GM04504 (cell line): ENCODE measurements at places on chromosomes 3 and 15.

- no peak for DNase-seq
Observed at GRCh38 chr3:169022457-169022856, 641.1 kb downstream of the MECOM start.

- no peak for DNase-seq
Observed at GRCh38 chr3:166957121-166957520, 423.0 kb downstream of the ZBBX start.

GRCh38 chr3:152039887-152040286 is 166.4 kb downstream of the SUCNR1 start:
- no peak for DNase-seq

GRCh38 chr3:9194509-9195184 is 54.8 kb downstream of the SRGAP3 start:
- DNase-seq = no peak

DNA sequence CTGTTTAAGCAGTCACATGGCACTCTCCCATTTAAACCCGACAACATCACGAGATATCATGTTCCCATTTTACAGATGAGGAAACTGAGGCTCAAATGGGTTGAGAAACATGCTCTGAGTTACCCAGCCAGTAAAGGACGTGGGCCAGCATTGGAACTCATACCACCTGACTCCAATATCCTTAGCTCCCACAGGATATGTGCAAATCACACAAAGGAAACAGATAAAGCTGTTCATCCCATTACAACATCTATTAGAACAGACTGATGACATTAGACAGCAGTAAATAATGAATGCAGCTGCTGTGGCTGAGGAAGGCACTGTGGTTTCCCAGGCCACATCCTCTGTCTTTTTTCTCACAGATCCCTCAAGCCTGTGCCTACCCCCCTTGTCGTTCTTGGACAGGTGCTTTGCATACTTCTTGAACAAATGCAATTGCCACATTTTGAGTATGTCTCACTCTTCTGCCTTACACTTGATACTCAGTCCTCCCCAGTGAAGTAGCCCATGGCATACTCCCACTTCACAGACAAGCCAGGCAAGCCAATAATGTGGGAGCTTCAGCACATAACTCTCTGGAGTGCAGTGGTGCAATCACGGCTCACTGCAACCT is 17.7 kb downstream of the FRMD4B start:
- no peak for DNase-seq

GRCh38 chr3:53023072-53023823 is 22.6 kb downstream of the SFMBT1 start:
- DNase-seq = no peak

DNA sequence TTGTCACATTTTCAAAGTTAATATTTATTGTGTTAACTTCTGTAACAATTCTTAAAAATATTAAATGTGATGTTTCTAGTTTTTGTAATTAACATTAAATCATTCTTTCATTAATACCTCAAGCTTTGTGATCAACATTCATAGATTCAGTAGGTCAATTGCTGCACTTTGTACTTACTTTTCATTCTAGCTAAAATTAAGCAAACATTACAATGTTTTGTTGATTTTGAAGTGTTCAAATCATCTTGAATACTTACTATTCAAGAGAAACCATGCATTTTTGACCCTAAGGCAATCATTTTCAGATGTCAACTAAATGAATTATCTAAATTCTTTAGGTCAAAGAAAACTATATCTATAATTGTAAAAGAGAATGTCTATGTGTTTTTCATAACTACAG is 933.1 kb downstream of the NAALADL2 start:
- DNase-seq = no peak

GRCh38 chr3:134804508-134805480 is 9.7 kb downstream of the EPHB1 start:
- DNase-seq = no peak

DNA sequence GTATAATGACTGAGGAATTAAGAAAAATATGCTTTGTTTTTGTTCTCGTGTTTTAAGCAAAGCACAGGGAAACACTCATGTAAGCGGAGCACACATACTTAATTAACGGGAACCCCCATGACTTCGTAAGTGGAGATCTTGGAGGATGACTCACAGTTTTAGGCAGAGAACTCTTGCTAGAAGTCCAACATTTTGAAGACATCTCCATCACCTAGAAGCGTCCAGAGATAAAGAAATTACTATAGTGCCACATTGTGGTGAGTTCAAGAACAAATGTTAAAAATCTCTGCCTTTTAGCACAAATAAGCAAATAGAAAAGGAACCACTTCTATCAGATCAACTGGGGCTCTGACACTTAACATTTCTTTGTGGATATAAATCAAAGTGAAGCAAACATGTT is 194.1 kb upstream of the ARHGEF26 start:
- DNase-seq = peak; percentile 32

- no peak for DNase-seq
Observed at GRCh38 chr15:23073890-23074646, 34.7 kb upstream of the TUBGCP5 start.

DNA sequence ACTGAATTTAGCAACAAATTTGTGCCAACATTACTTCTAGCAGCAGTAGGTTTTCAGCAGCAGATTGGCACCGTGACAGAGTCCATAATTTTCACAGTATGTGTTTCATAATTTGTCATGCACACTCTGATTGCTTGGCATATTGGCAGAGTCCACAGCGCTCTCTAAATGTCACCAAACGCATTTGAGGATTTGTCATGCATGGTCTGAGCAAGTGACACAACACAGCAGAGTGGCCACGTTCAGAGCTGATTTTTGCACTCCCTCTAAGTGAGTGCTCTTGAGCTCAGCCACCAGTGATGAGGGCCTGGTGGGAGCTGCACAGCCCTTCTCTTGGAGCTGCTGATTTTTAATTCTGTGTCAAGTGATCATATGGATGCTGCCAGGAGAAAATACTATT is 1270.8 kb downstream of the ROBO1 start:
- no peak for DNase-seq

GRCh38 chr3:60431599-60431958 is 819.7 kb downstream of the FHIT start:
- peak; percentile 16 for DNase-seq

GRCh38 chr3:53939086-53939582 is 47.5 kb upstream of the SELENOK start:
- no peak for DNase-seq

GRCh38 chr15:60651101-60651500 is 172.2 kb upstream of the ICE2 start:
- no peak for DNase-seq

DNA sequence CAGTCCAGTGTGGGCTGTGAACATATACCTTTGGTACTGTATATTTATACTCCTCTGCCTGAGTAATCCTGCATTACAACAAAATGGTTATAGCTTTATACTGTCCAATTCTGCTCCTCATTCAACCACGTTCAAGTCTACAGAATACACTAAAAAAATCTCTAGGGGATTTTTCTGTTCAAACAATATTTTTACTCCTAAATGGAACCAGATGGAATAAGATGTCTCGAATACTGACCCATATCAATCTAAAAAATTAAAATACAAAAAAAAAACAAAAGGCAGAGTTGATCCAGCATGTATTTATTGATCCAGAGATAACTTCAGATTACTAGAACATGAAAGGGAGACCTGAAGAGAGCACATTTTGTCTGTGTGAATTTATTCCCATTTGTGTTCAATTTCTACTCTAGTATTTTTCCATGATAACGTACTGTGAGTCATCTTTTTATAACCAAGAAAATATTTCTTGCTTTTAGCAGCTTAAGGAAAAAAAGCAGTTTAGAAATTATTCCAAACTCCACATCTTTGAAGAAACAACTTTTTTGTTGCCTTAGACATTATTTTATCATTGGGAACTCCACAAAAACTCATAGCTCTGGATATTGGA is 910.7 kb downstream of the TBL1XR1 start:
- DNase-seq = no peak

- DNase-seq = no peak
Observed at GRCh38 chr3:74347563-74348268, 266.7 kb downstream of the CNTN3 start.

DNA sequence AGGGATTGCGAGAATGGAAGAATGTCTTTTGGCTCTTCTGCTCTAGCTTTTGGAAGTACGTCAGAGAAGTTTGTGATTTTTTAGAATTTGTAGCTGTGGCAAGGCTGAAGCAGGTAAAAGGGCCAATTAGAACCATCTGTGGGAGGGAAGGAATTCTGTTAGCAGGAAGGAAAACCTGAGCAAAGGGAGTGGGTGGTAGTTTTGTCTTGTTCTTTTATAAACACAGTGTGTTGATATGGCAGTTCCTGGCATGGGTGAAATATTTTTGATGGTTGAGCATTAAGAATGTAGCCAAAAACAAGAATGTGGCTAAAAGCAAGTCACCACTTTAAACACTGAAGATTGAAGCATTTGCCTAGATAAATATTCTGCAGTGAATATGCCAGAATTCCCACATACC is 23.8 kb downstream of the DAG1 start:
- DNase-seq = no peak

DNA sequence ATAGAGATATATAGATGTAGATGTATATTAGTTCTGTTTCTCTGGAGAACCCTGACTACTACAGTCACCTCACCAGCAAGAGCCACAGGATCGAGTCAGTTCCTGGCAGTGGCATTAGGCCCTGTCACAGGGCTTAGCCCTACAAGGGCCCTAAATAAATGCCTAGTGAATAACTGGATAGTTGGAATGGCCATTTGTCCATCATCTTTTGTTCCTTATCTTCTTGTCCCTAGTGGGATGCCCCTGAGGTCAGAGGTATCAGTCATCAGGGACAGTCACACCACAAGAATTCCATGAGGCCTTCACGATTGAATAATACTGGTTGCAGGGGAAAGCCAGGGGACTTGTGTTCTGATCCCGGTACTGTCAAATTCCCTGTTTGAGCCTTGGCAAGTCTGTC is 204.9 kb upstream of the PPP2R3A start:
- no peak for DNase-seq

DNA sequence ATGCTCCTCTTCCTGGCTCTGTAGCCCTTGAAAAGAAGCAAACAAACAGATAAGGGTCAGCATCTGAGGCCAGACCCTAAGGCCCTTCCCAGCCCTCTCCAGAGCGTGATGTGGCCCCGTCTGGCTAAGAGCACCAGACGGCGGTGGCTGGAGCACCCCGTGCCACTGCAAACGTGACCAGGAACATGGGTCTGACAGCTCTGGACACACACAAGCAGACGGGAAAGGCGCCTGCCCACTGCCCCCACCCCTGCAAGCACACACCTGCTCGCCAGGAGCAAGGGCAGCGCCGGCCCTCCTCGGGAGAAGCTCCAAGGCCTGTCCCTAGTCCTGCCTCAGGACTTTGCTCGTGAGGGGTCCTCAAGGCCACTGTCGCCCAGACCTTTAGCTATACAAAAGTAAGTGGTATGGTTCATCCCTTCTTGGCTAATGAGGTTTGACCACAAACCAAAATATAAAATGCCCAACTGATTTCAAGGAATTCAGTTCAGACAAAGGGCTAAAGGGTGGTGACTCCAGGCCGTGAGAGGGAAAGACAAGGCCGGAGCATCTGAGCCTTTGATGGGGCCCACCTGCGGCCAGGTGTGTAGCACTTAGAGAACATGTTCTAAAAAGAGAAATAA is 90.4 kb downstream of the XXYLT1 start:
- no peak for DNase-seq

- DNase-seq = no peak
Observed at GRCh38 chr3:183779896-183780465, 45.4 kb downstream of the MAP6D1 start.

DNA sequence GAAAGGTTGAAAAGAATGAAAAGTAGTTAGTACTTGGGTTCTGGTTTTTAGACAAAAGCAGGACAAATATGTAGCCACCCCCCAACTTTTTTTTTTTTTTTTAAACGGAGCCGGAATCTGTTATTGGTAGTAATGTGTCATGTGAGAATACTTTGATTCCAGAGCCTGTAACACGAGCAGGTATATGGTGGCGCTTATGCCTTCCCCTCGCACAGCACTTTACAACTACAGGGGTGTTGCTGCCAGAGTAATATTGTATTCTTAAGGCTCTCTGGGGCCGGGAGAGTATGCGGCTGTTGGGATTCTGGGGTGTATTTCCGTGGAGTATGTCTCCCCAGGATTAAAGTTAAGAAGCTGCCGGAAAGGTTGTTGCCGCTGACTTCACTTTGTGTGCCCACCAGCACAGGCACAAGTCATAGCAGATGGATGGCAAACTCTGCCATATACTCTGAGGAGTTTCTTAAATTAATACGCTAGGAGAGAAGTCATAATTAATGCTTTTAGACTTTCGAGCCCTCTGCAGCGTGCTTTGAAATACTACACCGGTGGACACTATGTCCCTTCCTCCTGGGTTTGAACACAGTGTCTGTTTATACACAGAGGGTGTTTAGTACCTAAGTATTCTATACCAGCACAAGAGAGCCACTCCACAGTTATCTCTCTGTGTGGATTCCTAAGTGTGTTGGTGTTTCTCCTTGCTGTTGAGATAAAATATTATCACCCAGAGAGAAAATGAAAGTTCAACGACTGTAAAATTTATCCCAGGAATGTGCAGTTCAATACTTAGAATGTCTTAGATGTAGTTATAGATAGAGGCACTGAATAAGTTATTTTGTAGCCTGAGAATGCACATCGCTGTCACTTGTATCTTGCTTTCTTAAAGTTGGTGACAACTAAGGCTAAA is 1.4 kb downstream of the MBNL1 start:
- DNase-seq = no peak

DNA sequence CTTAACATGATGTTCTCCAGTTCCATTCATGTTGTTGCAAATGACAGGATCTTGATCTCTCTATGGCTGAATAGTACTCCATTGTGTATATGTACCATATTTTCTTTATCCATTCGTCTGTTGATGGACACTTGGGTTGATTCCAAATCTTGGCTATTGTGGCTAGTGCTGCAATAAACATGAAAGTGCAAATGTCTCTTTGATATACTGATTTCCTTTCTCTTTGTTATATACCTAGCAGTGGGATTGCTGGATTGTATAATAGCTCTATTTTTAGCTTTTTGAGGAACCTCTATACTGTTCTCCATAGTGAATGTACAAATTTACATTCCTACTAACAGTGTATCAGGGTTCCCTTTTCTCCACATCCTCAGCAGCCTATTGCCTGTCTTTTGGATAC is 5.9 kb upstream of the RBP2 start:
- no peak for DNase-seq

DNA sequence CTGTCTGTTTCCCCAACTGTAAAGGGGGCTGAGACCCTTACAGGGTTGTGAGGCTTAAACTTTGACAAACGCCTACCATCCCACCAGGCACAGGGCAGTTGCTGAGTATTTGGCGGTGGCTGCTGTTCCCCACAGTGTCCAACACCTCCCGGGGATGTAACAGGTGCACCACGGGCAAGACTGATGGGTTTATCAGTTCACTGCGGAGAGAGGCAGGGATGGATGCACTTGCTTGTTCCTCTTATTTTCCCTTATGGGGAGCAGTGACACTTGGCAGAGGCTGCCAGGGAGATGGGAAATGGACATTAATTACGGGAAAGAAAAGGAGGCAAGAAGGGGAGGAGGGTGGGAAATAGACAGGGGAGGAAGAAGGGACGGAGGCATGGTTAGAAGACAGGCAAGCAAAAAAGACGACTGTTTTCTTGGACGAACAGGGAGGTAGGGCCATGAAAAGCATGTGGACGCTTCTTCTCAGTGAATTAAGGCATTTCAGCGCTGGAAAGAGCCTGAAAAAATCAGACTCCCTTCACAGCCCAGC is 16.6 kb upstream of the ADIPOQ start:
- no peak for DNase-seq

GRCh38 chr3:143151004-143151731 is 31.6 kb downstream of the CHST2 start:
- DNase-seq = no peak

- peak; percentile 4 for DNase-seq
Observed at GRCh38 chr3:134367869-134368750, 6.1 kb downstream of the AMOTL2 start.
